ENCODE measurements at places on chromosomes 1 and 21.

DNA sequence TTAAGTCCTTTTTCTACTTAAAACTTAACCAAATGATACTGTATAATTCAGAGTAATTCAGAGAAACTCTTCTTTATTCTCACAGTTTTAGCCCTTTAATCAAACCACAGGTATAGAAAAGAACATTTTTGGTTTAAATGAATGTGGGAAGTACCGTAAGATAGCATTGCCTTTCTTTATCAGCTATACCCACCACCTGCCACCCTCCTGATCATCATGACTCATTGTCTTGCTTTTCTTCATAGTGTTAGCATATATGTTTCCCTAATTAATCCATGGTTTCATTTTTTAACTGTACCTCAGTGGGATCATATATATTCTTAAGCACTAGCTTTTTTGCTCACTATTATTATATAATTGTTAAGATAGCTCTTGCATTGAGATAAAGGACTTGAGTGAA, 27.5 kb upstream of the ANGPTL1 start:
- DNase-seq, result no peak

GRCh38 chr1:15483971-15484370, 8.1 kb downstream of the CELA2B start:
- no peak for DNase-seq

DNA sequence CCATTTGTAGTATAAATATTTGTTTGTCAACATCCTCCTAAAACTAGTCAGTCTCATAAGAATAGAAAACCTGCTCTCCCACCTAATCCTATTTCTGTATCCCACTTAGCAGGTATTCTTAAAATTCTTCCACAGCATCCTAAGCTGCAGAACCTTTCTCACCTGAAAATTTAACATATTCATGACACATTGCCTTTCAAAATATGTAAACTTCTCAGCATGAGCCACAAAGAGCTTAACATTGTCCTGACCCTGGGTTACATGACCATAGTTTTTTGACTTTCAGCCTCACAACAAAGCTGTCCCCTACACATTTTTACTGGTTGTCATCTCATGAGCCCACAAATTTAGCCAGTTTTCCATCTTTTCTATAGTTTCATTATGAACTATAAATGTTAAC, 712.1 kb downstream of the LTN1 start:
- no peak for DNase-seq

DNA sequence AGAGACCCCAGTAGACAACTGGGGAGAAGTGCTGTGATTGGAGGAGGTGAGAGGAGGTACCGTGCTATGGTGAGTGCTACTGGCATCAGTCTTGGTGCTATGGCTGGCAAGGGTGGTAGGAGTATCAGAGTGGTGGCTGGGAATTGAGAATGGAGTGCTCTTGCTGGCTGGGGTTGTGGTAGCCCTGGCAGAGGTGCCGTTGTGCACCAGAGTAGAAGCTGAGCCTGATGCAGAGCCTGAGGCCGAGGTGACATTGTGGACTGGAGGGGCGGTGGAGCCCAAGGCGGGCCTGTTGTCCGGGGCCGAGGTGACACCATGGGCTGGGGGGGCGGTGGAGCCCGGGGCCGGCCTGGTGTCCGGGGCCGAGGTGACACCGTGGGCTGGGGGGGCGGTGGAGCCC, 14.6 kb downstream of the TRIM46 start:
- no peak for DNase-seq

DNA sequence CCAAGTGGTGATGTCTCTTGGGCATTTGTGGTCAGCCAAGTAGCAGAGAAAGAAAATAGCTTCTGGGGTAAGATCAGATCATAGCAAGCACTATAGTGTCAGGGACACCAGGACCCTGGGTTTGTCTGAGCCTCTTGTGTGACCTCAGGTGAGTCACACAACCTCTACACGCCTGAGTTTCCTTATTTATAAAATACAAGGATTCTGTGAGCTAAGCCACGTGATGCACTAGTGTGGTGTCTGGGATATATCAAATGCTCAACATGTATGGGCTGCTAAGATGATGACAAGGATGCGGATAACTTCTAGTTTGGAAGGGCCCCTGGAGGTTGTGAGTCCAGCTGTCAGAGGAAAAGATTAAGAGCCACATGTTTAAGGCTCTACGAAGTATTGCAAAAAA, 24.5 kb upstream of the ZNF436 start:
- DNase-seq, result no peak

GRCh38 chr1:18100491-18101063, 7.0 kb upstream of the IGSF21 start:
- no peak for DNase-seq

GRCh38 chr1:203995228-203995627, 77.7 kb upstream of the SOX13 start:
- DNase-seq, result no peak

GRCh38 chr21:23858878-23859277, 1748.4 kb downstream of the MRPL39 start:
- no peak for DNase-seq

DNA sequence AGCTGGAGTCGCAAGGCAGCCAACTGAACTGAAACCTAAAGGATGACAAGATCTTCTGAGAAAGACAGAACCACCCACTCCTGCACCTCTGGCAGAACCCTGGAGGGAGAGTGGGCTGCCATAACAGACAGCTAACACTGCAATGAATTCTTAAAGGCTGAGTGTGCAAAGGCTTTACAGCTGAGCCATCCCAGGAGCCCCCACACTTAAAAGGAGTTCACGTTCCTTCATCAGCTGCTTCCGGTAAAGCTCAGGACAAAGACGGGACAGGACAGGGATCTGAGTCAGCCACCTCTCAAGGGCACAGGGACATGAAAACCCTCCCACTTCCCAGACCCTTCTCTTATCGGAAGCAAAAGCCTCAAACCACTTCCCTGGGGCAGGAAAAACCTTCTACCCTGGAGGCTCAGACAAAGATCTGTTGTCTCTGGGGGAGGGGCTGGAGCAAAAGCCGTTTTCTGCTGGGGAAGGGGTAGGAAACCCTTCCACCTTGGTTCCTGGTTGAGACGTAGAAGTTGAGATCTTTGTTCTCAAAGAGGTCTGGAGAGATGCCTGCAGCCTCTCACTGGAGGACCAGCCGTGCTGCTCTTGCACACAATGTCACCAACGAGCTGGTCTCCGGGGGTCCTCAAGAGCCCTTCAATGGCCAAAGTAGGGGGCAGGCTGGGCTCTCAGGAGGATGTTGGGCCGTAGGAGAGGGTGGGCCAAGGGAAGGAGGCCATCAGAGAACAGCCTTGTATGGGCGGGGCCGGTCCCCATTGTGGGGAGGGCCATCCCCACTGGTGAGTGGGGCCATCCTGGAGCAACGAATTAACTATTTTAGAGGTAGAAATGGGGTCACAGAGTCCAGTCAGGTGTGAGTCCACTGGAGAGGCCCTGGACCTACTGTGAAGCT, 452.4 kb downstream of the PTPRU start:
- peak; percentile 55 for DNase-seq

- no peak for DNase-seq
These were observed 948 bp downstream of the SEMA4A start for GRCh38 chr1:156154317-156154749.

GRCh38 chr1:118306851-118307250, 121.8 kb upstream of the SPAG17 start:
- no peak for DNase-seq

DNA sequence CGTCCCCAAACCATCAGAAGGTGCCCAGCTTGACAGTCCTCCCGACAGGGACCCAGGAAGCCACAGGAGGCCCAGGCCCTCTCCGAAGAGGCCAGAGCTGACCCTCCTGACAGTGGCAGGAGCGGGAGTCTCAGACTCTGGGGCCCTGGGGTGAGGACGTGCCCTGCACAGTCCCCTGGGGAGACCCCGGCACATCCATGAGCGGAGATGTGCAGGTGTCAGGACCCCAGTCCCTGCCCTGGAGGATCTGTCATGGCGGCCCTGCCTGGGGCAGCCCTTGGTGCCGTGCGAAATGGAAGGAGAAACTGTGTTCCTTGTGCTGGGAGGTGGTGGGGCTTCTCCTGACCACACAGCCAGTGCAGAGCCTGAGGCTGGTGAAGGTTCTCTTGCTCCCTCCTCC, 55.8 kb downstream of the OBSCN start:
- DNase-seq, result no peak

All from type B pancreatic cell (in vitro differentiated cells).